ENCODE measurements at places on chromosomes 3 and 15. TPM values are rescaled to one million over a fixed set of nuclear protein-coding genes. Genes with fewer than 3 reads are reported as not detected.
A peak's percentile ranks its signal among the peaks of the same experiment; 100 is the strongest.

GRCh38 chr15:82798531-82799166 is 7.2 kb downstream of the FSD2 start:
- H3K27ac ChIP-seq, result no peak overlapping the region
- H3K4me3 ChIP-seq, result no peak overlapping the region
- no peaks in the 10 kb centered on the region for H3K36me3 ChIP-seq
- H3K4me1 ChIP-seq, result no peaks in the 10 kb centered on the region
- no peaks in the 10 kb centered on the region for H3K27me3 ChIP-seq

DNA sequence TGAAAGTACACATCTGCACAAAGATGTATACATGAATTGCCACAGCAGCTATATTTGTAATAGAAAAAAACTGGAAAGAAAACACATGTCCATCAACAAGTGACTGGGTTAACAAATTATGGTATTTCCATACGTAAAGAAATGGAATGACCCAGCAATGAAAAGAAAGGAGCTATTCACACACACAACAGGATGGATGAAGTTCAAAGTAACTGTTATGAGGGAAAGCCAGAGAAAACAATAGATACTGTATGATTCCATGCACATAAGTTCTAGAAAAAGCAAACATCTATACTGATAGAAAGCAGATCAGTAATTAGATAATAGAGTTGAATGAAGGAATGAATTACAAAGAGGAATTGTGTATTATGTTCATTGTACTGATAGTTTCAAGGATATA is 152.0 kb downstream of the SCAPER start:
- H3K27ac ChIP-seq, result no peak overlapping the region
- DNase-seq, result no peak
- no peaks in the 10 kb centered on the region for H3K4me1 ChIP-seq
- H3K36me3 ChIP-seq, result peaks cover 9% of the 10 kb centered on the region
- no peaks in the 10 kb centered on the region for H3K27me3 ChIP-seq

DNA sequence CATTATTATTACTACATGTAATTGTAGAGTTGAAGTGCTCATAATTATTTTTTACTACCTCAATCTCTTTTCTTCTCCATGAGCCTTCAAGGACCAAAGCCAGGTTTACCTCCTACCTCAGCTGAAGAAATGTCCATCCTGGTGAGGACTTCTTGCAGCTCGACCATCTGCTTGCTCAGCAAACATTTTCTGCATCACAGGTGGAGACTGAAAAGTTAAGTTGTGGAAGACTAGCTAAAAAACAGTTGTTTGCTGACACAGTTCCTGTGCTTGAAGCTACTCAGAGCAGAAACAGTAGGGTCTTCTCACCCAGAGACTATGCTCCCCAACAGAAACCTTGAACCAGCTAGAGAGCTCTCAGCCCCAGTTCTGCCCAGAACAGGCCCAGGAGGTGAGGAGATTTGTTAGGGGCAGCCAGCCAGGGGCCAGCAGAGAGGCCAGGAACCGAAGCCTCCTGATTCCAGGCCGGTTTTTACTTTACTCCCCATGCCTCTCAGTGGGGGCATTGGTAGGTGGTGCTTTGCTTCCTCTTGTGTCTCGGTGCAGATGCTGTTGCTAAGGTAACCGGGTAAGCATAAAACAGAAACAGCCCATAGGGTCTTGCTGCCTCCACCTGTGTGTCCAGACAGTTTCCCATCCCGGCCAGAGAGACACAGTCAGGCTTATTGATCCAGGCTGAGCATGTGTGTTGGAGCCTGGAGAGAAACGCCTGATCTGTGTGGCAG is 54.9 kb downstream of the CCNL1 start:
- DNase-seq, result no peak
- H3K4me1 ChIP-seq, result peaks cover 82% of the 10 kb centered on the region
- no peaks in the 10 kb centered on the region for H3K27me3 ChIP-seq
- no peak overlapping the region for H3K4me3 ChIP-seq
- peak overlapping the region; percentile 83 for H3K27ac ChIP-seq
- H3K36me3 ChIP-seq, result no peaks in the 10 kb centered on the region

- no peaks in the 10 kb centered on the region for H3K36me3 ChIP-seq
- H3K27ac ChIP-seq, result no peak overlapping the region
- no peaks in the 10 kb centered on the region for H3K27me3 ChIP-seq
- H3K4me3 ChIP-seq, result no peak overlapping the region
- no peaks in the 10 kb centered on the region for H3K4me1 ChIP-seq
Measured at GRCh38 chr3:185729337-185730055, 95.3 kb downstream of the IGF2BP2 start.

- no peak overlapping the region for H3K4me3 ChIP-seq
- H3K27me3 ChIP-seq, result no peaks in the 10 kb centered on the region
- no peak overlapping the region for H3K27ac ChIP-seq
- no peaks in the 10 kb centered on the region for H3K4me1 ChIP-seq
- H3K36me3 ChIP-seq, result no peaks in the 10 kb centered on the region
Measured at GRCh38 chr3:118128886-118129285, 905.8 kb downstream of the IGSF11 start.

GRCh38 chr3:134904241-134904771 is 109.2 kb downstream of the EPHB1 start:
- H3K27me3 ChIP-seq, result no peaks in the 10 kb centered on the region
- H3K4me3 ChIP-seq, result no peak overlapping the region
- no peaks in the 10 kb centered on the region for H3K36me3 ChIP-seq
- no peak overlapping the region for H3K27ac ChIP-seq
- peaks cover 15% of the 10 kb centered on the region for H3K4me1 ChIP-seq

DNA sequence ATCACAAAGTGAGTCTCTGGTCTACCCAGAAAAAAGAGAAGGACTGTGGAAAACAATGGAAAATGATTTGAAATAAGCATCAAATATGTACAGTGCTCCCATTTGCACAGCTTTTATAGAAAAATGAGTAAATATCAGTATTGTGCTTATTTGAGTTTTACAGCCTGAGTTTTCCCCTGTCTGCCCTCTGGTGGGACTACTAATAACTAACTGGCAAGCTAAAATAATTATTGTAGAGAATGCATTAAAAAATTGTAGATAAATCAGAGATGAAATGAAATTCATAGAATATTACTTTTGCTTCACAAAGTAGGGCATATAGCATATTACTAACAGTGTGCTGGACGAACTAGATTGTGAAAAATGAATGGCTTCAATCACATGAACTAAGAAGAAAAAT is 287.1 kb downstream of the NAALADL2 start:
- H3K4me1 ChIP-seq, result no peaks in the 10 kb centered on the region
- no peak overlapping the region for H3K27ac ChIP-seq
- H3K27me3 ChIP-seq, result no peaks in the 10 kb centered on the region

DNA sequence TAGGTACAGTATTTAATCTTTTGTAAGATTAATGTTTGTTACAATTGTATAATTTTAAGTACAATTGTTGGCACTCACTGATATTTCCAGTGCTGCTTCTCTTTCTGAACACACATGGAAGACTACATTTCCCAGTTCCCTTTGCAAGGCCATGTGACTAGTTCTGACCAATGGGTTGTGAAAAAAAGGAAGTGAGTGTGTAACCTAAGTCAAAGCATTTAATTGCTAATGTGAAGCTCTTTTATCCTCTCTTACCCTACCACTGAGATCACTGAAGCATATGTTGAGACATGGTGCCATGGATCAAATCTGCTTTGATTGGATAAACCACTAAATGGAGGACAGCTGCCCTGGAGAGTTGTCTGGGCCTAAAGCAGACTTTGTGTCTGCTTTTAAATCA is 83.9 kb upstream of the PLXND1 start:
- H3K27me3 ChIP-seq, result no peaks in the 10 kb centered on the region
- DNase-seq, result no peak
- H3K27ac ChIP-seq, result no peak overlapping the region
- H3K4me3 ChIP-seq, result no peak overlapping the region

DNA sequence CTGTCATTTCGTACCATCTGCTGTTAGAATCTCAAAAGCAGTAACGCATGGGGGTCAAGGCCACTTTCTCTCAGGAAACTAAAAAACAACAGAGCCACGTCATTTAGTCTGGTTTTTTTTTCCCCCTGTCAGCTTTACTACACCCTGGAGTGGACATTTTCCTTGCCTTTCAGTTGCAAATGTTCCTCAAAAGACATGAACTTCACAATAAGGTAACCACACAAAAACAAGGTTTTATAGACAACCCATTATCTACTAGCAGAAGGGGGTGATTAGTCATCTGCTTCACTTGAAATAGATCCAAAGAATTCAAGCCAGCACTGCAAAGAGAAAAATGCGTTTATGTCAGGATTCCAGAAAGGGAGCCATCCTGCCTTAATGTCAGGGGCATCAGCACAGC is 171.8 kb upstream of the CDIN1 start:
- H3K27ac ChIP-seq, result no peak overlapping the region
- no peaks in the 10 kb centered on the region for H3K27me3 ChIP-seq
- H3K36me3 ChIP-seq, result no peaks in the 10 kb centered on the region

- no peak for DNase-seq
- no peak overlapping the region for H3K4me3 ChIP-seq
- H3K27ac ChIP-seq, result no peak overlapping the region
- H3K4me1 ChIP-seq, result no peaks in the 10 kb centered on the region
- H3K36me3 ChIP-seq, result no peaks in the 10 kb centered on the region
Measured at GRCh38 chr3:94453864-94454263, 391.0 kb downstream of the NSUN3 start.

DNA sequence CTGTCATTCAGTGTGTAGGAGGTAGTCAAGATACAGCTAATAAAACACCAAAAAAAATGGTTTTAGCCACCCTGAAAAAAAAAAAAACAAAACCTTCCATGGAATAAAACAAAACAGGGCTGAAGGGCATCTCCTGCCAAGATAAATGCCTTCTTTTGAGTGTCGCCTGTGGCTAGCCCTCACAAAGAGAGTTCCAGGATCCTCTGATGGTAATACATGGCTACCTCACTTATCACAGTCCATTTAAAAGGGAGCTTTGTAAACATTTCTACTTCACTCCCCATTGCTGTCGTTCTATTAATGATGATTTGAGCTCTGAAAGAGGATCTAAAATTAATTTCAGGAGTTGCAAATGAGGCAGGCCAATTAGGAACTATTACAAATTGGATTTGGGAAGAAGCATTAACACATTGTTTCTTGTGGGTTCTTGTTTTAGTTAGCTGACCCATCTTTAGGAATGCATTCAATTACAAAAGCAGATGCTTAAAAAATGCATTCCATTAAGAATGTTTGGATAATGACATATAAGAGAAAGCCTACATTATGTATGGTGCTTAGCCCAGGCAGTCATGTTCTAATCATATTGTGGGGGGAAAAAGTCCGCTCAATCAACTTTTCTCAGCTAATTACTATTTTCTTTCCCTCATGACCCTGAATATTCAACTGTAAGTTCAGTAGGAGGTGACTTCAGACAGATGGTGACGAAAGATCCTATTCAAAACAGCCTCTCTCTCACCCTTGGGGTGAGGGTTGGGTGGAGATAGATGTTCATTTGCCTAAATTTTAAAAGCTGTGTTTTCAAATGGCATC is 255.1 kb upstream of the WNT5A start:
- no peaks in the 10 kb centered on the region for H3K27me3 ChIP-seq
- no peak for DNase-seq
- no peak overlapping the region for H3K4me3 ChIP-seq
- H3K36me3 ChIP-seq, result no peaks in the 10 kb centered on the region
- H3K4me1 ChIP-seq, result peaks cover 7% of the 10 kb centered on the region
- H3K27ac ChIP-seq, result no peak overlapping the region

DNA sequence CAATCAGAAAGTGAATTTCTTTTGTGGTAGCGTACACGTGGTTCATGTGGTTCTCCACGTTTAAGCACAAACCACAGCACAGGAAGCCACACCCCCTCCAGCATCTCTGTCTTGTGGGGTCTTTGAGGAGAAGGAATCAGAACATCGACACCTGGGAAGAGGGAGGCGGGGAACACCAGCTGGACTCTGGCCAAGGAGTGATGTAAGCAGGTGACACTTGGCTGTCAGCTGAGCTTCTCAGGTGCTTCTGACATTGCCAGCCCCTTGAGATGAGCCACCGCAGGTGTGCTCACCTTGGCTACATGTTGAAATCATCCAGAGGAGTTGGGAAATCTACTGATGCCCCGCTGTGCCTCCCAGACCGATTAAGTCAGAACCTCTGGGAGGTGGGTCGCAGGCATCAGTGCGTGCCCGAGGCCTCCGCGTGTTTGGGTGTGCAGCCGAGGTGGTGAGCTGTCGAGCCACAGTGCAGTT is 85.0 kb downstream of the FAM81A start:
- H3K4me3 ChIP-seq, result no peak overlapping the region
- no peak overlapping the region for H3K27ac ChIP-seq
- H3K36me3 ChIP-seq, result no peaks in the 10 kb centered on the region
- no peaks in the 10 kb centered on the region for H3K4me1 ChIP-seq
- H3K27me3 ChIP-seq, result no peaks in the 10 kb centered on the region

DNA sequence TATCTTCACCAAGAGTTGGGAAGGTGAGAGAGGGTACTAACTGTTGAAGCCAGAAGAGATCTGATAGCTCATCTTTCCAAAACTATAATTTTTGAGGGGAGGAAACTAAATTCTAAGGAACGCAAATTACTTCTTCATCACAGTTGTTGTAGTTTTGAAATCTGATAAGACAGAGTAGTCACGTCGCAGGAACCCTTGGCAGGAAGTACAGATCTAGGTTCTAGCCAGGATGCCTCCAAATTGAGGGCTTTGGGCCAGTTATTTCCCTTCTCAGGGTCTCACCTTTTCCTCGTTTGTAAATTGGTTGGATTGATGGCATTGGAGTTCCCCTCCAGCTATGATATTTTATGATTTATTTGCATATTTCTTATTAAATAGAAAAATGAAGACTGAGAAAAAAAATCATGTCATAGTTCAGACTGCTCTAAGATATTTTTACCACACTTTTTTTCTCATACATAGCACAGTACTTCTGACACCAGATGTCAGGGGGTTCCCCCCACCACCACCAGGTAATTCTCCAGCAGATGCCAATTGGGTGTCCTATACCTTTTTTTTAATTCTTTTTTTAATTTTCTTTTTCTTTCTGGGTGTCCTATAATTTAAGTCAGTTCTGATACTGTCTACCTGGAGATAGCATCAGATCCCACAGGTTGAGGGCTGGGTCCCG is 32.3 kb upstream of the APH1B start:
- DNase-seq, result no peak
- H3K27me3 ChIP-seq, result no peaks in the 10 kb centered on the region
- no peaks in the 10 kb centered on the region for H3K4me1 ChIP-seq

GP9 gene
- total RNA-seq, result not detected

SLC28A1 gene
- total RNA-seq, result not detected

CX3CR1 gene
- 0.68 TPM for total RNA-seq

Measured in sigmoid colon (tissue), 7 donors.